ENCODE measurements at places on chromosomes 7 and 10.

GRCh38 chr7:112199672-112200071 lies 6.5 kb downstream of the DOCK4 start:
- no peak for DNase-seq

GRCh38 chr10:120437541-120437940 lies 19.5 kb upstream of the PLPP4 start:
- no peak for DNase-seq

DNA sequence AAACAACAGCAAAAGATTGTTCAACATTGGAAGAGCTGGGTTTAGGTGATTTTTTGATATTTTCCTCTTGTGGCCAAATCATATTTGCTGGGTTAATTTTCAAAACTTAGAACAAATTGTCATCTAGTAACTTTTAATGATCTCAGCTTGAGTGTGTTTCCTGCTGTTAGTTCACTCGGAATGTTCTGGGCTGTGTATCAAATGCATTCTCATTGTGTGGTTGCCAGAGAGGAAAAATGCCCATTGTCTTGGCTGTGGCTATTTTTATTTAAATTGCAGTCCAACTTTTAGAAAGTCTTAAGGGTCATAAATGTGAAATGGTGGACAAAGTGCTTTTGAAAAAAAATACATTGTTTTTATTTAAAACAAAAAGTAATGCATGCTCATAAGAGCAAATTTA lies 542.0 kb downstream of the TNS3 start:
- no peak for DNase-seq

GRCh38 chr10:12709000-12709401 lies 292.5 kb downstream of the CCDC3 start:
- no peak for DNase-seq

DNA sequence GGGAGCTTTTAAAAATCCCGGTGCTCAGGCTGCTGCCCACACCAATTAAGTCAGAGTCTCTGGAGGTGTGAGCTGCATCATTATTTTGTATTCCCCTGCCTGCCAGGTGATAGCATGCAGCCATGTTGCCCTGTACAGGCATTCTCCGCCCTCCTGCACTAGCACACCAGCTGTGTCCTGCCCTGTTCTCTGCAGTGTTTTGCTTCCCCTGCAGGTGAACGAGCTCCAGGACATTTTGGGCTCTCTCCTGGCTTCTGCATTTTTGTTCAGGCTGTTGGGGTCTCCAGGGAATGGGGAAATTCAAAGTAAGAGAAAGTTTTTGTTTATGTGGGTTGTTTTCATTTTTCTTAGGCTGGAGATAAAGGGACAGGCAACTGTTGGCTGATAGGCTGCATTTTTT lies 271.0 kb upstream of the COBL start:
- DNase-seq = no peak

- peak; percentile 35 for DNase-seq
These were observed 1.2 kb downstream of the TSPAN12 start for GRCh38 chr7:120856621-120857352.

DNA sequence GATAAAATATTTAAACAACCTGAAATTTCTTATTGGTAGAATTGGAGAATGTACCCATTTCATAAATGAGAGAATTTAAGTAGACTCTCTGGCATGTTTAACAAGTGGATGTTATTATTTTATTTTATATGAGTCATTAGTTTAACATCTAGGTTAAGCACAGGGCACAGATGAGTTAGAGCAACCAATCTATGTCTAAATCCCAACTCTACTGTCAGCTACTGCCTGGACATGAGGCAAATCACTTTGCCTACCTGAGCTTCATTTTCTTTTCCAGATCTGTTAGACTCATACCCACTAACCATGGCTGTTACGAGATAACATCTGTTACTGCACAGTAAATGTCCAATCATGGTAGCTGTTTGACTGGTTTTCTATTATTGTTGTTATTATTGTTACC lies 251.1 kb downstream of the INHBA start:
- no peak for DNase-seq

DNA sequence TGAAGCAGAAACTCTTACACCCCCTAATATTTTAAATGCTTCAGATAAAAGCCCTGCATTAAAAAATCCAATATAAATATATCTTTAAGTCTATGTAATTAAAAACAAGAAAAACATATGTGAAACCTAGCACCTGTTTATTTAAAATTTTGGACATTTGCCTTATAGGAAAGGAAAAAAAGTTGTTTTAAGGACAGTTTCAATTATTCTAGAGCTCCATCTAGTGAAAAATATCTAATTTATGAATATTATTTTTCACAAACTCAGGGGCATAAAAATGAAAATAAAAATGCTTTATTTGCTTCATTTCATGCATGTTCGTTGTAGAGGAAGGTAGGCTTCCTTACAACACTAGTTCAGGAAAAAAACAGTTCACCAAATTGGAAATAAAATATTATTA lies 26.1 kb downstream of the ENKUR start:
- DNase-seq = no peak

DNA sequence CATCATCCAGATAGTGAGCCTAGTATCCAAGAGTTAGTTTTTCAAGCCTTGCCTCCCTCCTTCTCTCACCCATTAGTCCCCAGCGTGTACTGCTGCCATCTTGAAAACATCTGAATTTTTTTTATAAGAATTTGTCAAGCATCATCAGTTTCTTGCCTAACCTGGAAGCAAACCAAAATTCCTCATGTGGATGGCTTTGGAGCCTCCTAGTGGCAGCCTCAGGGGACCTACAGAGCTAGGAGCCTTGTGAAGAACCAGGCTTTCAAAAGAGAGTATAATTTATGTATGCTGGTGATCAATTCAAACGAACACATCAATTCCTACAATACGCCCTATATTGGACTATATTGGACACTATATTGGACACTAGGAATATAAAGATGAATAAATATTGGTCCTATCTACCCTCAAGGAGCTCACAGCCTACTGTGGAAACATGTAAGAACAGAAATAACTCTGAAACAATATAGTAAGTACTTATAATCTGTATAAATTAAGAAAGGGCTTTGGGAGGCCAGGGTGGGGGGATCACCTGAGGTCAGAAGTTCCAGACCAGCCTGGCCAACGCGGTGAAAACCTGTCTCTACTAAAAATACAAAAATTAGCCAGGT lies 63.4 kb downstream of the HPSE2 start:
- DNase-seq = peak; percentile 18

- no peak for DNase-seq
These were observed 410.9 kb downstream of the TYW1 start for GRCh38 chr7:67407392-67408071.

- no peak for DNase-seq
These were observed 777.7 kb downstream of the PHTF2 start for GRCh38 chr7:78576236-78576635.

GRCh38 chr7:48251766-48252165 lies 80.5 kb downstream of the ABCA13 start:
- DNase-seq = no peak

- no peak for DNase-seq
These were observed 13.4 kb downstream of the NPY start for GRCh38 chr7:24297362-24297761.

DNA sequence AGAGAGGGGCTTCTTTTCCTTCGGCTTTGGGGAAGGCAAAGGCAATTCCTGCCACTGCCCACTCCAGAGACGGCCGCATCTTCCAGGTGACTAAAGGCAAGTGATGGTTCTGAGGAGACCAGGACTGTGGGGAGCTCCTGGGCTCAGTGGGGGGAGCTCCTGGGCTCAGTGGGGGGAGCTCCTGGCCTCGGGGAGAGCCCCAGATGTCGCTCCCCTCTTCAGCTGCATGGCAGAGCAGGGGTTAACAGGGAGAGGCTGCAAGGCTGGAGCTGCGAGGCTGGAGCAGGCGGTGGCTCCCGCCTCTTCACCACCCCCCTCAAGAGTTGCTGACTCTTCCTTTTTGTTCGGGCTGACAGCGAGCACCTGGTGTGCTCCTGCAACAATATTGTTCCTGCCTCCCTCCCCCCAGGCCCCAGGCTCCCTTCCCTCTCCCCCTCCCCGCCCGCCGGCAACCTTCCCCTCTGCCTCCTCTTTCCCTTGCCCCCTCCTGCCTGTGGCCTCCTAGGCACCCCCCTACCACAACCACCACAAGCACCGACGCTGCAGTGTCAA lies 56.3 kb upstream of the LBX1 start:
- no peak for DNase-seq

GRCh38 chr7:116815041-116815440 lies 47.3 kb upstream of the CAPZA2 start:
- no peak for DNase-seq

DNA sequence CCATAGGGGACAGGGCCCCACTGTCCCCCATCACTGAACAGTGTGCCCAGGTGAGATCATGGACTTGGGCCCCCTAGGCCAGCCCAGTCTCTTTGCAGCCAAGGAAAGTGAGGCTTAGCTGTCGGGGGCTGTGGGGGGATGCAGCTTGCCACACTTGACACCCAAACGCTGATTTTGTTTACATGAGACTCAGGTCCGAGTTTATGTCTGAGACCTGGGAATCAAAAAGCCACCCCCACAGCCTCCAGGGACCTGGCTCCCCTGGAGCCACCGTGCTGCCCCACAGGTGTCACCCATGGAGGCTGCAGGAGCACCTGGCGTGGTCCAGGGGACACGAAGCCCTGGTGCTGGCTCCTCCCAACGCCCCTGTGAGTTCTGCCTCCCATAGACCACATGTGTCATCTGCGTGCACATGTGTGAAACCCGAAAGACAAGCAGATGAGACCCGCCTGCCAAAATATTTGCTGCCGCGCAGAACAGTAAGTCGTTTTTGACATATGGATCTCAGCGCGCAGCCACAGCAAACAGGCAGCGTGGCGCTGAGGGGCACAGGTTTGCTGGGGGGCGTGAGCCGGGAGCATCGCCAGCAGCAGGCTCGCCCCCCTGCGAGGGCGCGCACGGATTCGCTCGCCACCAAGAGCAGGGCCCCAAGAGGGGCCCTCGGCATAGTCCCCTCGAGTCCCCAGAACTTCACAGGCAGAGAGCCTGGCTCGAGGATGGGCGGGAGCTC lies 112.3 kb downstream of the LHPP start:
- no peak for DNase-seq

DNA sequence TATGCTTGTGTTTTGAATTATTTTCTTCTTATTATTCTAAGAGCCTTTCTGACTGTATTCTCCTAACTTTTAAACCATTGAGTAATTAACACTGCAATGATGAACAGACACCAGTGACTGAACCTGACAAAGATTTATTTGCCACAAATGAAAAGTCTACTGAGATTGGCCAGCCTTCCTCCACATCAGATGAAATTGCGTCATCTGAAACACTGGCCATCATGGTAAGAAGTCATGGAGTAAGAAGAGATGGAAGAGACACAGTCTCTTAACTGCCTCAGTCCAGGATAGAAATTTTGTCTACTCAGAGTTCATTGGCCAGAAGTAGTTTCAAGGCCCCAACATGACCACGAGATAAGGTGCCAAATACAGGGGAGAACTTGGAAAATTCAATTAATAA lies 357.8 kb downstream of the BMPER start:
- no peak for DNase-seq

DNA sequence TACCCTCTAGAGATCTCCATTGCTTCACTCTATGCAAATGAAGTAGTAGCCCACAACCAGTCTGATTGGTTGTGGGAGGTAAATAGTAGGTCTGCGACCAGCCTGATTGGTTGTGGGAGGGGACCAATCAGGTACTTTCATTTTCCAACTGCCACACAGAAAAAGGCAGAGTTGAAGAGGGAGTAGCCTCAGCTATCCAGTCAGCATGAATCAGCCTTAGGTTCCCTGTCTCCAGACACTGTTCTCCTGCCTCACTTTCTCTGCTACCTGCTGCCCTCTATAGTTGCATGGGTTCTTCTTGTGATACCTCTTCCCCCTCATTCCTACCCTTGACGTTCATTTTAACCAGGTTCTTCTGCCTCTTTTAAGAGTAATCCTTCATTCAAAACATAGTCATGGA lies 114.5 kb upstream of the LYZL1 start:
- no peak for DNase-seq

DNA sequence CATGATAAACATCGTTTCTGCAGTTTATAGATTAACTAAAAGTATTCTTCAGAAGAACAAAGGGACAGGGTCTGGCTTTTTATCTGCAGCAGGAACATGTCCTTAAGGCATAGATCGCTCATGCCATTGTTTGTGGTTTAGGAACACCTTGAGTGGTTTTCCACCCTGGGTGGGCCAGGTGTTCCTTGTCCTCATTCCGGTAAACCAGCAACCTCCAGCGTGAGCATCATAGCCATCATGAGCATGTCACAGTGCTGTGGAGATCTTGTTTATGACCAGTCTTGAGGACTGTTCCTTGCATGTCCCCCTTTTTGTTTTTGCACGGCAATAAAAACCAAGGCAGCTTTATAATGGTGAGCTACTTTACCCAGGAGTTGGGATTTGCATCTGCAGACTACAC lies 33.9 kb downstream of the STOX1 start:
- no peak for DNase-seq

- no peak for DNase-seq
These were observed 55.3 kb downstream of the NCAPG2 start for GRCh38 chr7:158649279-158649678.

DNA sequence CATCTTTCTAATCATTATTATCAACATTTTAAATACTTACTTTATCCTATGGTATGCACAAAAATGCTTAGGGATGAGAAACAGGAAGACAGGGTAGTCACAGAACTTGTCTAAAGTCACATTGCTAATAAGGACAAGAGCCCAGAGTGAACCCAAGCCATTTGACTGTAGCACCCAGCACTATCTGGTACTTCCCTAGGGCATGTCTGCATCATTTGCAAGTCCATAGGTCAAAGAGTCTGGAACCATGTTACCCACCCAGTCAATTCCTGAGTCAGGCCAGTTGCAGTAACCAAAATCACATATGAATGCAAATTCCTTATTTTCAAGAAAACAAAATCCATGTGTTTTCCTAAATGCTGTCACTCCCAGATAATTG lies 19.1 kb downstream of the ASAH2 start:
- no peak for DNase-seq

DNA sequence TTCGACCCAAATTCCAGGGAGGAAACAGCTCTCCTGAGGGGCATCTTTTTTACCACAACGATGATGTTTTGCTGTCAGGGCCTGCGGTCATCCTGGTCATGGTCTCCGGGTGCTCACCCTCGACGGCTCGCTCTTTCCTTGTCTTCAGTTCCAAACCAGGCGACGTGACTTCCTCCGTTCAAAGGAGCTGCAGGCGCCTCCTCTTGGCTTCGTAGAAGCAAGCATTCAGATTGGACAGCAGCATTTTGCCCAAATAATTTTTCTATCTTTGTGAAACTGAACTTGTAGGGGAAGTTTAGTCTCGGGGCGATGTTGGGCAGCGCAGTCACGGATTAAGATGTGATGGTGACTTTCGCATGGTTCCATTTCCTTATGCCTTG lies 208.9 kb downstream of the DNAJB6 start:
- no peak for DNase-seq

DNA sequence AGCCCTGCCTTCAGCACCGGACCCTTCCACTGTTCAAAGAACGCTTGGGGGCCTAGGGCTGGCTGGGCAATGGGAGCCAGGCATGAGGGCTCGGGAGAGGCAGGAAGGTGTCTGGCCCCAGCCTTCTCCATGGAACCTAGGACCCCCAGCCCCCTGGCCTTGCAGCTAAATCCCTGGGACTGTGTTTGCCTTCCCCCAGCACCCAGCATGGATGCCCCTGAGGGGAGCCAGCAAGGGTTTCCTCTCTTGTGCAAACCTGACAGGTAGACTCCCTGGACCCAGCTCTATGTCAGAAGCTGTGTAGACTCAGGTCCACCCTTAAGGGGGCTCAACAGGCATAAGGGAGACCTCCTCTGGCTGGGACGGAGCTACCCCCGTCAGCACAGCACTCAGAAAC lies 288.0 kb downstream of the GRID1 start:
- no peak for DNase-seq

GRCh38 chr10:67280405-67280804 lies 354.6 kb downstream of the LRRTM3 start:
- DNase-seq = no peak
